ENCODE measurements at places on chromosomes 6 and 20.

GRCh38 chr6:38269461-38270172 lies 370.1 kb downstream of the BTBD9 start:
- DNase-seq: no peak

DNA sequence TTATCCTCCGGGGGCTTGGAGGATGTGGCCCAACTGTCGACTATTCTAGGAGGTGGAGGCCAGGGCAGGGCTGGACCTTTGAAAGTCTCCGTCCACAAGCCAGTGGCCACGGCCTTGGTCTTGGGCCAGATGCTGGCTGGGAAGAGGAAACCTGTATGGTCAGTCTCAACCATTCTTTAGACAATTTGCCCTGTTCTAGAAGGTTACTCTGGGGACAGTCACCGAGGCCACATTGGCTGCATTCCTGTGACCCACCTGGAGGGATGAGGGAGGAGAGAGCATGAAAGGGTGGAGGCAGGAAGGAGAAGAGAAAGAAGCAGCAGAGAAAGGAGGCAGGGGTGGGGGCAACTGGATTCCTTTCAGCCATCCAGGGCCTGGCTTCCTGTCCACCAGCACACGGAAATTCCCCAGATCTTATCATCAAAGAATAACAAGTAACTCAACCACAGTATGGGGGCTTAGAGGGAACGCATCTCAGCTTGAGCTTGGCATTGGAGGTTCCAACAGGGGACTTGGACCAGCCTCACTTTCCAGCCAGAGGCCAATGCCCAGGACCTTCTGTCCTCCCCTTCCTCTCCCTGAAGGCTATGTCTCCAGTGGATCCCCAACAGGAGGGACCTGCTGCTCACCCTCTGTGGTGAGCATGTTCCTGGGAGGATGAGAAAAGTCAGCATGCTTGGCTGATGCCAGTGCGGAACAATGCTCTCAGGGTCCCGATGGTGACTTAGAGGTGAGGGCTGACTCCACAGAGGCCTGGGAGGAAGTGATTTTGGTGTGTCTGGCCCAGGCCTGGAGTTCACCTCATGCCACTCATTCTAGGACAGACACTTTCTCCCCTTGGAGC lies 30.4 kb downstream of the TGM2 start:
- DNase-seq: no peak

- DNase-seq: no peak
Observed at GRCh38 chr6:128311944-128312570, 208.3 kb downstream of the PTPRK start.

- DNase-seq: peak; percentile 7
Observed at GRCh38 chr6:142478117-142478516, 176.3 kb downstream of the ADGRG6 start.

- peak; percentile 49 for DNase-seq
Observed at GRCh38 chr6:157990321-157991066, 8.8 kb downstream of the SYNJ2 start.

- DNase-seq: no peak
Observed at GRCh38 chr6:136521911-136522310, 28.3 kb downstream of the MAP7 start.

DNA sequence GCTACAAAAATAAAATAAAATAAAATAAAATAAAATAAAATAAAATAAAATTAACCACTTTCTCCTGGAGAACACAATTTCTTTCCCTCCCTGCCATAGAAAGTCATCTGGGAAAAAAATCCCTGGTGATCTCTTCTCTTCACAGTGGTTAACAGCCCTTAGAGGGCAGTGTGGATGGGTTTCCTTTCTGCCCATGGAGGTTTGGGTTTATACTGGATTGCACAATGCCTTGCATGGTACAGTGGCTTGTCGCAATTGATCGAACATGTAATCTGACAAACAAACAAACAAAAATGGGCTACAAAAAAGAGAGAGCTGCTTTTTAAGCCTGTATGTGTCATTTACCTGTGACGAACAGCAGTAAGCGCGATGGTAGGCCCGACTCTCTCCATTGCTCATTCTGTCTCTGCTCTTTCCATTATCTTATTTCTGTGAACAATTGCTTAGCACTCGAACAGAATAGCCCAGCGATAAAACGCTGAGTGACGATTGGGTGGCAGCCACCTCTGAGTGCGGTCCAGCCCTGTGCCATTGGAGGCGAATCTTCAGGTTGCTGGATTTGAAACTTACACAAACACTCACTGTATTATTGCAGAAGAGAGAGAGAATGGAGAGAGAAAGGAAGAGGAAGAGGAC lies 166.1 kb downstream of the CD83 start:
- no peak for DNase-seq

- no peak for DNase-seq
Observed at GRCh38 chr20:48831718-48832404, 4.1 kb upstream of the PREX1 start.

DNA sequence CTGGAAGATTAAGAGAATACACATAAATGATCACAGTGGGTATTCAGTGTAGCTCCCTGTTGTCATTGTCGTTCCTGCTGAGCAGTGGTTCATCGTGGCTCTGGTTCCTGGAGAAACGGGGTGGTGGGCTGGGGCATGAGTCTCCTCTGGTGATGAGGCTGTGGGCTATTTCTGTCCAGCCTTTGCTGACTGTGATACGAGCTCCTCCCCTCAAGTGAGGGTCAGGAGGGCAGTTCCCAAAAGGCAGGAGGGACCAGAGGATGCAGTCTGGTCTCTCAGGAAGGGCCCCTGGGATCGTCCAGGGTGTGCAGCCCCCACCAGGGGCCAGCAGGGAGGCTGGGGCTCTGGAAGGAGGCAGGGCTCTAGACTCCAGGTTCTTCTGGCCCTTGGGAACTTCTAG lies 31.1 kb upstream of the DLGAP4 start:
- no peak for DNase-seq

GRCh38 chr6:130841128-130841728 lies 14.0 kb downstream of the SMLR1 start:
- no peak for DNase-seq

GRCh38 chr6:168989421-168989820 lies 264.2 kb downstream of the THBS2 start:
- no peak for DNase-seq

- DNase-seq: no peak
Observed at GRCh38 chr6:148392671-148393070, 50.0 kb downstream of the SASH1 start.

DNA sequence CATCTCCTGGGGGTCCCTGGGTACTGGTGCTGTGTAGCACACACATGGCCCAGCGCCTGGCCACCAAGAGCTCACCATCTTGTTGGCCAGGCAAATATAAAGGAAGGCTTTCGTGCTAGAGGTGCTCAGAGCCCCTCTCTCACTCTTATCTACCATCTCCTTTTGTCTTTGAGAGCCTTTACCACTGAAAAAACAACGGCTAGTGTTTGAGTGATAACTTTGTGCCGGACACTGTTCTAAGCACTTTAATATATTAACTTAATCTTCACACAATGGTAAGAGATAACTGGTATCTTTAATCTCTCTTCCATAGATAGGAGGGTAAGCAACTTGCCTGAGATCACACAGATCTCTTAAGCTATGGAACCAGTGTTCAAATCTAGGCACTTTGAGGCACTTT lies 21.5 kb upstream of the ARHGAP18 start:
- no peak for DNase-seq

DNA sequence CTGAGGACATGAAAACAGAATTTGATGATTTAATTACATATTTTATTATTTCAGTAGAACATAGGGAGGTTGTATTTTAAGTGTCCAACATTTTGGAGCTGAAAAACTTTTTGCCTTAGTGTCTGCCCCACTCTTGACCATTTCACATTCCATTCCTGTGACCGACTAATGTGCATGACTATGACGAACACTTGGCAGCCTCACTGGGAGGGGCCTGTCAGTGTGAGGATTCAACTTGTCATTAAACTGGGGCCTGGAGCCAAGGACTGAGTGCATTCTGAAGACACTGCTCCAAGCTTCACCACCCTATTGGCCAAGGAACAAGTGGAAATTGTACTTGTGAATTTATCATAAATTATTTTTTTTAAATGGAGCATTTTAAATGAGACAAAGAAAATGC lies 661.3 kb downstream of the BCKDHB start:
- no peak for DNase-seq

GRCh38 chr6:69935079-69935478 lies 68.7 kb downstream of the COL19A1 start:
- DNase-seq: no peak

DNA sequence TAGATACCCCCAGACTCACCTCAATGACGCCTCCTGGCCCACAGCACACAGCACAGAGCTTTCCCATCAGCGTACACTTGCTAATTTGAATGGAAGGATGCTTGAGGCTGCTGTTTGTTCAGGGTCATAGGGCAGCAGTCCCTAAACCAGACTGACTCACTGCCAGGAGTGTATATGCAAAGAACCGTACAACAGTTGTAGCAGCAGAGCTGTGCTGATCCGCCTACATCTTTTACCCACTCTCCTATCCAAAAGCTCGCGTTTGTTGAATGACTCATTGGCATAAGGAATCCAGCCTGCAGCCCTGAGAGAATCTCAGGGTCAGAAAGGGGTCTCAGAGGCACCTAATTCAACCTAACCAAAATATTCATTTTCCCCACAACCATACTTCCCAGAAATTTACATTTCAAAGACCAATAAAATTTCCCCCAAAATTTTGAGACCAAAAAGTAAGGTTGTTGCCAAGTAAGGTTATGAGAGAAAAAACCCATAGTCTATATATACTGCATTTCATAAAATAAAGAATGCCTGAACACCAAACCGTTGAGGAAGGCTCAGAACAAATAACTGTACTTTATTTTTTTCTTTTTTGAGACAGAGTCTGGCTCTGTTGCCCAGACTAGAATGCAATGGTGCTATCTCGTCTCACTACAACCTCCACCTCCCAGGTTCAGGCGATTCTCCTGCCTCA lies 35.3 kb upstream of the CCND3 start:
- DNase-seq: peak; percentile 33

DNA sequence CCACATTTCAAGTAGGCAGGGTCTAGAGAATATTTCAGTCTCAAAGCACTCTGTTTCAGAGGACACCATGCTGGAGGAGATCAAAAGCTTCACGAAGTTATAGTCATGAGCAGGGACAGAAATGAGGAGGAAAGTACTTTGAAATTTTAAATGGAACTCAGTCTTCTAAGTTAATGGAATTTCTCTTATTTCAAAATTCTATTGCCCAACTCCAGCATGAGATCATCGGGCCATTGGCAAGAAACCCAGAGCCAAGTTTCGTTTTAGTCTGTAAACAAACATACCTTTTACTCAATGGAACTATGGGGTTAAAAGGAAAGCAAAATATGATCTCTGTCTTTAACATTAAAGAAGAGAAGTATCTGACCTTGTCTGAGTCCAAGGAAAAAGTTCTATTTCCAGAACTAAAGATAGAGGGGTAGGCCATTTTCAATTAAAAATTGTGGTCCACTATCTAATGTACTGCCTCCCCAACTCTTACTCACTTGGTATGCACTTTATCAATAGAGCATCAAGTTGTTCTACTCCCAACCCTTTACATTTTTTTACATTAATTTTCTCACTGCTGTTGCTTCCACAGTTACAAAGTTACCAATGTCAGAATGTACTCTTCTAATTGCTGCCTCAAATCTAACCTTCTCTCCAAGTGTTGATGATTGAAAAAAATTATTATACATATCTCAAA lies 235.3 kb upstream of the NRSN1 start:
- no peak for DNase-seq

GRCh38 chr6:131212913-131213312 lies 77.6 kb downstream of the AKAP7 start:
- no peak for DNase-seq

GRCh38 chr6:159217595-159218275 lies 48.5 kb downstream of the FNDC1 start:
- no peak for DNase-seq

GRCh38 chr6:8137529-8137939 lies 35.2 kb upstream of the EEF1E1 start:
- DNase-seq: no peak

- no peak for DNase-seq
Observed at GRCh38 chr6:150230164-150230561, 87.3 kb downstream of the PPP1R14C start.

- no peak for DNase-seq
Observed at GRCh38 chr20:33373735-33374605, 27.3 kb downstream of the CDK5RAP1 start.

DNA sequence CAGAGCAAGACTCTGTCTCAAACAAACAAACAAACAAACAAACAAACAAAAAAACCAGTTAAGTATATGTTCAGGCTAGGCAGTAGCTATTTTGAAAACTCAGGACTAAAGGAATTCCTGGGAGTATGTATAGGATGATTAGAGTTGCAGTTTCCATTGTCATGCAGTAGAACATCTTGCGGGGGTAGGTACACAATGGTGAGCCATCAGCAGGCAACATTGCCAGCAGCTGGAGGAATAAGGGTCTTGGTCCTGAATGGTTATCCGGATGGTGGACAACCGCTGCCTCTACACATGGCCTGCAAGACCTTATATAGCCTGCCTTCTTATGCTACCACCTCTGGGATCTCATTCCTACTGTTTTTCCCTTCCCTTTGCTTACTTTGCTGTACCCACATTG lies 297.5 kb downstream of the SOX4 start:
- no peak for DNase-seq

DNA sequence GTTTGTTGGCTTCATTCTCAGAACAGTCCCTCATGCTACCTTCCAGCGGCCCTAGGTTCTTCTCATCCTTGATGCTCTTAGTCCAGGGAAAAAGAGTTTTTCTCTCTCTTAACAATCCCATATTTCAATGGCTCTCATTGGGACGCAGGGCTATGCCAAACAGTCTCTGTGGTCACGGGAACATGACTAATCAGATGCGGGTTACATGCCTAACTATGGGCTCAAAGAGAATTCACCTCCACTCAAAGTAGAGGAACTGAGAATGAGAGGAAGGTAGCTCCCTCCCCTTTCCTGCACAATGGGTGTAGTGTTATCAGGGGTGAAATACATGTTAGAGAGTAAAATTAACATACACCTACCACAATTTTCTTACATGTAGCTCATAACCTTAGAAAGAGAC lies 18.1 kb upstream of the ATRN start:
- DNase-seq: no peak

- no peak for DNase-seq
Observed at GRCh38 chr20:63643499-63643898, 9.7 kb downstream of the STMN3 start.

GRCh38 chr6:122140031-122140430 lies 259.4 kb upstream of the HSF2 start:
- DNase-seq: no peak

GRCh38 chr6:135176058-135176457 lies 5.0 kb upstream of the MYB start:
- no peak for DNase-seq

DNA sequence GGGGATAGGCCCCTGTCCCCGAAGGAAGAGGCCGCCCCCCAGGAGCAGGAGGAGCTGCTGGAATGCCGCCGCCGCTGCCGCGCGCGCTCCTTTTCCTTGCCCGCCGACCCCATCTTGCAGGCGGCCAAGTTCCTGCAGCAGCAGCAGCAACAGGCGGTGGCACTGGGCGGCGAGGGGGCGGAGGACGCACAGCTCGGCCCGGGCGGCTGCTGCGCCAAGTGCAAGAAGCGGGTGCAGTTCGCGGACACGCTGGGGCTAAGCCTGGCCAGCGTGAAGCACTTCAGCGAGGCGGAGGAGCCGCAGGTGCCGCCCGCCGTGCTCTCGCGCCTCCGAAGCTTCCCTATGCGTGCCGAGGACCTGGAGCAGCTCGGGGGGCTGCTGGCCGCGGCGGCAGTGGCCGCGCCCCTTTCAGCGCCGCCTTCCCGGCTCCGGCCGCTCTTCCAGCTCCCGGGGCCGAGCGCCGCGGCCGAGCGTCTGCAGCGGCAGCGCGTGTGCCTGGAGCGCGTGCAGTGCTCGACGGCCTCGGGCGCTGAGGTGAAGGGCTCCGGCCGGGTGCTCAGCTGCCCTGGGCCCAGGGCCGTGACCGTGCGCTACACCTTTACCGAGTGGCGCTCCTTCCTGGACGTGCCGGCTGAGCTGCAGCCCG lies 630 bp downstream of the PPP1R3G start:
- DNase-seq: no peak

- no peak for DNase-seq
Observed at GRCh38 chr20:56433221-56433879, 21.3 kb downstream of the CASS4 start.
